ENCODE measurements at places on chromosomes 16 and 17.

- DNase-seq: no peak
- peaks cover 8% of the 10 kb centered on the region for H3K36me3 ChIP-seq
- no peak overlapping the region for H3K27ac ChIP-seq
- no peaks in the 10 kb centered on the region for H3K4me1 ChIP-seq
- no peaks in the 10 kb centered on the region for H3K27me3 ChIP-seq
These were observed 2.4 kb downstream of the PGAP6 start for GRCh38 chr16:379183-379960.

- H3K36me3 ChIP-seq: no peaks in the 10 kb centered on the region
- H3K27me3 ChIP-seq: peaks cover 72% of the 10 kb centered on the region
- no peak overlapping the region for H3K27ac ChIP-seq
- H3K4me3 ChIP-seq: no peak overlapping the region
- no peak for DNase-seq
These were observed 18.6 kb downstream of the CD300LF start for GRCh38 chr17:74694081-74694480.

DNA sequence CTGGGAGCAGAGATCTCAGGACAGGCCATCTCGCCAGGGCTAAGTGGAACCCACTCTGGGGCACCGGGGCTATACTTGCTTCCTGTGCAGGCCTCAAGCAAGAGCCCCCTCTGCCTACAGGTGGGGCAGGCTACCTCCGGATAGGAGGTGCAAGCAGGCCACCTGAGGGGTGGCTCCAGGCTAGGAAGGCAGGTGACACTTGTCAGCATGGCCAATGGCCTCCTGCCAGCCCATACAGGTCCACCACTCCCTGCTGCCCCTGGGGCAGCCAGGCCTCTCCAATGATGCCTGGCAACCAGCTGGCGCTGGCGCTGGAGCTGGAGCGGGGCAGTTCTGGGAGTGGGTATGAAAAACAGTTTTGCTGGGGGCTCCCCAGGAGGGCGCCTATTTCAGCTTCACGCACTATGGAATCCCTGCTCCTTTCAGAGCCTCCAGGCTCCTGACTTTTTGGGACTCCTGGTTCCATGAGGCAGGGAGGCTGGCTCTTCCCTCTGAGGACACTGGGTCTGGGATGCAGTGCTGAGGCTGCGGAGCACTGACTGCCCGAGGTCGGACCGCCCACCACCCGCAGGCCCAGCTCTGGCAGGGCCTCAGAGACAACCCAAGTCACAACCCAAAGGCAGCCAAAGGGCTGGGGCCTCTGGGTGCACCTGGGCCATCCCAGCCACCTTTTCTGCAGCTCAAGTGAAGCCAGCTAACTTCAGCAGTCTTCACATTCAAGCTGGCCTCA is 8.4 kb upstream of the SREBF1 start:
- H3K27me3 ChIP-seq: no peaks in the 10 kb centered on the region
- H3K4me1 ChIP-seq: peaks cover 35% of the 10 kb centered on the region
- H3K27ac ChIP-seq: no peak overlapping the region
- H3K36me3 ChIP-seq: no peaks in the 10 kb centered on the region
- DNase-seq: no peak
- H3K4me3 ChIP-seq: no peak overlapping the region

- H3K4me1 ChIP-seq: no peaks in the 10 kb centered on the region
- no peak for DNase-seq
- H3K27me3 ChIP-seq: no peaks in the 10 kb centered on the region
- no peak overlapping the region for H3K4me3 ChIP-seq
- no peak overlapping the region for H3K27ac ChIP-seq
- H3K36me3 ChIP-seq: no peaks in the 10 kb centered on the region
These were observed 107.6 kb downstream of the BANP start for GRCh38 chr16:88058817-88059216.

Data from A673 (cell line).